ENCODE measurements at places on chromosomes 12 and 14. TPM values are rescaled to one million over a fixed set of nuclear protein-coding genes. Genes with fewer than 3 reads are reported as not detected.

DNA sequence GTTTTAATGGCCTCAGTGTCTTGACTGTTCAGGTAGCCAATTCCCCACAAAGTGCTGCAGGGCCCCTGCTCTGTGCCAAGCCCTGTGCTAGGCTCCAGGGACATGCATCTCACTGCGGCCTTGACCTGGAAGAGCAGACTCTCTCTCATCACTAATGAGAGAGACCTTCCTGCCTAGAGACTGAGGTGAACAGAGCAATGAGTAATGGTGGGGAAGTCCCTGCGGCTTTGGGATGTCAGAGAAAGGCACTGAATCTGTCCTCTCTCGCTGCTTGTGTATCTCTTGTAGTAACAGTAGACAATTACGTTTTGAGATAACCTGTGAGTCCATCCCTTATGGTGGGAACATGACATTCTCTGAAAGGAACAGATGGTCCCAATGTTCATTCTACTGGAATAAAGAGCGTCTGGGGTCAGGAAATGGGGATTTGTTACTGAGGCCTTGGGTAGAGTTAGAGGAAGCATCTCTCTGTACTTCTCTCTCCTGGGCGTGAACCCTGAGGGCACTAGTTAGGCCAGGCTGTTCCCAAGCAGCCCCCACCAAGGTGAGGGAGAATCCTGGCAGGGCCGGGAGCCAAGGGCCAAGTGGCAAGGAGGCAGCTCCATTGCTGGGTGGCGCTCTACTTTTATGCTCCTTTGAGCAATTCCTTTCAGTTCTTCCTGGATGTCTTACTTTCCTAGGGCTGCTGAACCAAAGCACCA, 13.5 kb downstream of the NFATC4 start:
- DNase-seq: no peak

DNA sequence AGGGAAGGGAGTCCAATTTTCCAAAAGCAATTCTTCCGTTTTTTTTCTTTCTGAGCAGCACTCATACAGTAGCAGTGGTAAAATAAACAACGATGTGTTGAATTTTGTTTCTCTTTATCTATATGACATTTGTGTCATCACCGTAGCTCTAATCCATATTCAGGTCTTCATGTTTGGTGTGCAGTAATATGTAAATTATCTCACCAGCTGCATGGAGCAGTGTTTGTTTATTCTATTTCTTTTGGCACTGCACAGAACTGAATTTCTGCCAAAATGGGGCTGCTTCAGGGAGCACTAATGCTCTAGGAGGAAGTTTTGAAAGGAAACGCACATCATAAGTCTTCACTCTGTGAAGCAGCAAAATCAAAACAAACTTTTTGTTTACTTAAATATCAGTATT, 130.0 kb upstream of the NPAS3 start:
- no peak for DNase-seq

- no peak for DNase-seq
These were observed 46.9 kb downstream of the EVL start for GRCh38 chr14:100111931-100112704.

VASH1 gene
- 41.8 TPM for total RNA-seq

ASPG gene
- not detected for total RNA-seq

Measured in chondrocyte (in vitro differentiated cells).